Cortex of kidney (tissue), 1 donor: ENCODE measurements at places on chromosomes 13 and 19.

DNA sequence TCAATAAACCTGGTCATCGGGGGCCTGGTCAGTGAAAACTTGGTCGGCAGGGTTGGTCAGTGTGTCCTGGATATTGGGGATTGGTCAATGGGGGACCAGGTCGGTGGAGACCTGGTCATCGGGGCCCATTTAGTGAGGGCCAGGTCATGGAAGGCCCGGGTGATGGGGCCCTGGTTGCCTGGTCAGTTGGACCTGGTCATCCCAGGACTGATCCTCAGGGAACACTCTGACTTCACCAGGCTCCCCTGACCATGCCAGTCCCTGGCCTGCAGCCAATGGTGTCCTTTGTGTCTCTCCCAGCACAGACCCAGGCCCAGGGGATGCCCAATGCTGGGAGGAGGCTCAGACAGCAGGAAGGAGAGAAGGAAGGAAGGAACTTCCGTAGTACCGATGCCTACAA, 42.1 kb upstream of the TPM4 start:
- DNase-seq: no peak

DNA sequence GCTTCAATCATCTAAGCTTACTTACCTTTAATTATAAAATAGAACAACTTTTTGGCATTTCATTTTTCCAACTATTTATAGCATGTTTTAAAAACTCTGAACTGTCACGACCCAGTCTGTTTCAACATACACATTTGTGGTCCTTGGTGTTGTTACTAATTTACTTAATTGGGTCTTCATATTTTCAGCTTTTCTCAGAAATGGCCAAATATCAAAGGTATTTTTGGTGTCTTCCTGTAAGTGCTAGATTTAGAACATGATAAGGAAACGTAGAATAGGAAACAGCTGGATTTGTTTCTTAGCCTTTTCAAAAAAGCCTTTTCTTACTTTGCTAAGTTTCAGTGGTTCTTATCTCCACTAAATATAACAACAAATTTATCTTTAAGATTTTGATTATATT, 11.4 kb downstream of the LPAR6 start:
- DNase-seq: no peak

GRCh38 chr19:33459222-33460090, 62.1 kb downstream of the PEPD start:
- DNase-seq: no peak

- DNase-seq: no peak
These were observed 150.6 kb upstream of the RNF113B start for GRCh38 chr13:98327371-98328270.

DNA sequence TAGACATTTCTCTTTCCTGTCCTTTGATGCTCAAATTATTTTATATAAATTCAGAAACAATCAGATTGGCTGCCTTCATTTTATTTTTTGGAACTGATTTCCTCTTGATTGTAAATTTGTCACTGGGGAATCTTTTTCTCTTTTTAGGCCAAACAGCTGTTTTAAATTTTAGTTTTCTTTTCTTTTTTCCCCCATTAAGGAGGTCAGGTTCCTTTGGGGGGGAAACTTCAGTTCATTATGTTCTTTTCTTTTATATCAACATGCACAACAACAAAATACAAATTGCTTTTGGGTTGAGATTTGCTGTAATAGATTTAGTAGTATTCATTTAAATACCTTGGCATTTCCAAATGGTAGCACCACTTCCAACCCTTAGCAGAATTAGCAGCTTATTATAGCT, 264.8 kb upstream of the SPRY2 start:
- no peak for DNase-seq

- no peak for DNase-seq
These were observed 569.0 kb upstream of the GPC6 start for GRCh38 chr13:92657565-92657964.

DNA sequence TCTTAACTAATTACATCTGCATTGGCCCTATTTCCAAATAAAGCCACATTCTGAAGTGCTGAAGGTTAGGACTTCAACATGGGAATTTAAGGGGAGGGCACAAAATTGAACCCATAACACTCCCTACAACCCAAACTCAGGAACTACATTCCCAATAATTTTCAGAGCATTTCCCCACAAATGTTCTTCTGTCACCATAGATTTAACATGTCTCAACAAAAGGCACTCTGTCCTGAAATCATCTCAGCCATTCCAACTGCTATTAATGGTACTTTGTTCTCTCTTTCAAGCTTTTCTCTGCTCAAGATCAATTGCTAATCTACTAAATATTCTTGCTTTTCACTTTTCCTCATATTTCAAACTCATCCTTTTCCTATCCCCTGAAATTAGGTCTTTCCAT, 74.0 kb upstream of the SOX1 start:
- no peak for DNase-seq

GRCh38 chr13:51996641-51997040, 14.6 kb downstream of the ATP7B start:
- no peak for DNase-seq
